ENCODE measurements at places on chromosomes 2 and 18. TPM values are rescaled to one million over a fixed set of nuclear protein-coding genes. Genes with fewer than 3 reads are reported as not detected.

The REEP1 gene
- under 0.01 TPM for total RNA-seq

The KCNS3 gene
- total RNA-seq: 7.4 TPM

The INPP5D gene
- total RNA-seq: under 0.01 TPM

The PCARE gene
- not detected for total RNA-seq

GRCh38 chr18:21331065-21331464 lies 89.0 kb downstream of the GREB1L start:
- DNase-seq: no peak

DNA sequence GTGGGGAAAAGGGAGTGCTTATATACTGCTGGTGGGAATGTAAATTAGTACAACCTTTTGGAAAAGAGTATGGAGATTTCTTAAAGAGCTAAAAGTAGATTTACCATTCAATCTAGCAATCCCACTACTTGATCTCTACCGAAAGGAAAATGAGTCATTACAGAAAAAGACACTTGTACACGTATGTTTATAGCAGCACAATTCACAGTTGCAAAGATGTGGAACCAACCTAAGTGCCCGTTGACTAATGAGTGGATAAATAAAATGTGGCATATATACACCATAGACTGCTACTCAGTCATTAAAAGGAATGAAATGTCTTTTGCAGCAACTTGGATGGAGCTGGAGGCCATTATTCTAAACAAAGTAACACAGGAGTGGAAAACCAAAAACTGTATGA lies 29.5 kb downstream of the FLACC1 start:
- no peak for DNase-seq

DNA sequence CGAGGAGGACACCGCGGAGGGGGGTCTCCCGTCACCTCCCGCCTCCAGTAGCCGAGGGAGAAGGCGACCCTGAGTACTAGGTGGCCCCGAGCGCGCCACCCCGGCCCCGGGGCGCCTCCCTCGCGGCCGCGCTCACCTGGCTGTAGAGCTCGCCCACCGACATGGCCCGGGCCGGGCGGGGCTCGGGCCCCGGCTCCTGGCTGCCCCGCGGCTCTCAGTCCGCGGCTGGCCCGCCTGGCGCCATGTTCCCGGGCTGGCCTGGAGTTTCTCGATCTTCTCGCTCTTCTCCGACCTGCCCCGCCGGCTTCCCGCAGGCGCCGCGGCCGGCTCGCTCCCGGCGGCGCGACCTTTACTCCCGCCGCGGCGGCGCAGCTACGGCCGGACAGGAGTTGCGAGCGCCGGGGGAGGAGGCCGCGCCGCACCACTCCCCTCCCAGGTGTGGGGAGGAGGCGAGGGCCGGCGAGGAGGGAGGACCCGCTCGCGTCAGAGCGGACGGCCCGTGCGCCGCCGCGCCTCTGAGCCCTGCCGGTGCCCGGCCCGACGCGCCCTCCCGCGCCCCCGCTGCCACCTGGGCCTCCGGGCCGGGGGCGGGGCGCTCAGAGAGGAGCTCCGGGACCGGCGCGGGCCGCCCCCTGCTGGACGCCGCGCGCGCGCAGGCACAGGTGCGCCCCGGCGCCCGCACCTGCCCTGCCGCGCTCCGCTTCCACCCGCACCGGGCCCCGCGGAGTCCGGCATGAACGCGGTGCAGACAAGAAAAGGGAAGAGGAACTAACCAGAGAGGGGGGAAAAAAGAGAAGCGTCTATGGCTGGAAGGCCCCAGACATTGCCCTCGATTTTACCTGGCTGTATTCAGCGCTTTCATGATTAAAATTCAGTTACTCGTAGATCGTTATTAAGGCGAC lies at the start of gene MYO5B:
Gene MYO5B, minus strand, starts transcription at position 517 of the 902 bp plus-strand sequence. Its CDS starts 354 bp downstream, at position 163.
- no peak for DNase-seq

Data from fibroblast of villous mesenchyme (primary cell).